H7 (cell line): ENCODE measurements at places on chromosomes 4 and X.

DNA sequence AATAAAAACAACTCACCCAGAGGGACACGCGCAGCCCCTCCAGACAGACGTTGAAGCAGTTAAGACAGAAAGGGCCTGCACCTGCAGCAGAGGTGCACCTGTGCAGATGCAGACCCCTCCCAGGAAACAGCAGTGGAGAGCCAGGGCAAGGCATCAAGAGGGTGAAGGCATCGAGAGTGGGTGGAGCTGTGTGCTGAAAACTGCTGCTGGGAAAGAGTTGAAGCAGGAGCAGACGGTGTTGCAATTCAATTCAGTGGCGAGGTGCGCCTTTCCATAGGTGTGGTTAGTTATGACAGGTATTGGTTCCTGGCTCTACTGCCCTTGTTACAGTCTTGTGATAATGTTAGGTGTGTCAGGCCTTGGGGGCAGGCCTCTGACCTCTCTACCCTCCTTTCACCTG is 16.7 kb downstream of the LETM1 start:
- no peak for DNase-seq

GRCh38 chr4:182555997-182556418 is 312.8 kb downstream of the TENM3 start:
- no peak for DNase-seq

- DNase-seq, result no peak
Measured at GRCh38 chr4:85946821-85947220, 413.0 kb downstream of the MAPK10 start.

- no peak for DNase-seq
Measured at GRCh38 chr4:187558391-187558790, 437.2 kb upstream of the ZFP42 start.
